NCI-H2107 (cell line): ENCODE measurements at places on chromosomes 5 and 9.

GRCh38 chr5:3659907-3660306 is 64.3 kb downstream of the IRX1 start:
- no peak for DNase-seq

- no peak for DNase-seq
Measured at GRCh38 chr9:18542837-18543405, 69.0 kb downstream of the ADAMTSL1 start.

- DNase-seq = no peak
Measured at GRCh38 chr5:178192244-178192643, 5.1 kb upstream of the GMCL2 start.

DNA sequence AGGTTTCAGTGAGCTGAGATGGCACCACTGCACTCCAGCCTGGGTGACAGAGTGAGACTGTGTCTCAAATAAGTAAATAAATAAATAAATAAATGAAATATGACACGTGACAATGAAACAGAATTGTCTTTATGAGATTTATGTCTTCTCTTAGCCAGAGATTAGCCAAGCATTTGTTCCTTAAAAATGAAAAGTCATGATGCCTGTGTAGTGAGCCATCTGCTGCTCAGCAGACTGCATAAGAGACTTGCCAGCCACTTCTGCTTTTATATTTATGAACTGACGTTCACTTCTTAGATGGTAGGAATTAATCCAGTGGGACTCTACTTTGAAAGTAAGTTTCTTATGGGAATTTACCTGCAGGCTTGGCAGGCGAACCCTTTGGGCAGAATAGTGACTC is 227.4 kb downstream of the NR3C1 start:
- no peak for DNase-seq

- DNase-seq = no peak
Measured at GRCh38 chr9:124038239-124038638, 26.7 kb downstream of the LHX2 start.

GRCh38 chr5:146344155-146345118 is 5.8 kb downstream of the POU4F3 start:
- no peak for DNase-seq

DNA sequence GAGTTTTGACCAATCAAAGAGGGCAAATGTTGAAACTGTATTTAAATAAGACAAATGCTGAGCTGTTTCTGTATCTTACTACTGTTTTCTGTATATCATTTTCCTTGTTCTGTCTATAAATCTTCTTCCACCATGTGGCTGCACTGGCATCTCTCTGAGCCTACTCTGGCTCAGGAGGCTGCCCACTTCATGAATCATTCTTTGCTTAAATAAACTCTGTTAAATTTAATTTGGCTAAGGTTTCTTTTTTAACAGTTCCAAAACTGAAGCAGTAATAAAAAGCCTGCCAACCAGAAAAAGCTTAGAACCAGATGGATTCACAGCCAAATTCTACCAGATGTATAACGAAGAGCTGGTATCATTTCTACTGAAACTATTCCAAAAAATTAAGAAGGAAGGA is 40.2 kb upstream of the TAS2R1 start:
- no peak for DNase-seq

DNA sequence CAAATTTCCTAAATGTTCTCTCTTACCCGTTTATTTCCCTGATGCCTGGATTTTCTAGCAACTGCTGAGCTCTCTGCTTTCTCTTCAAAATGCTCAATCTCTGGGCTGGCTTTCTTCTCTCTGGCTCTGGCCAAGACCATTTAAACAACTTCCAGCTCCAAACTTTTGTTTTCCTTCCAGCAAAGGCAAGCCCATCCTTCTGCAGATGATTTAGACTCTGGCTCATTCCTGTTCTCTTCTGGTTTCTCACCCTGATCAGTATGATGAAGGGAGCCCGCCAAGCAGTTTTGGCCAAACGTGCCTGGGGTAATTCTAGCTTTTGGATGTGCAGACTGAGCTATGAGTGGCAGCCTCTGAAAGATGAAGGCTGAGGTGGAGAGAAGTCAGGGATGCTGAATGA is 78.1 kb downstream of the HSPA4 start:
- DNase-seq = no peak

GRCh38 chr9:3458806-3459475 is 66.9 kb downstream of the RFX3 start:
- no peak for DNase-seq

DNA sequence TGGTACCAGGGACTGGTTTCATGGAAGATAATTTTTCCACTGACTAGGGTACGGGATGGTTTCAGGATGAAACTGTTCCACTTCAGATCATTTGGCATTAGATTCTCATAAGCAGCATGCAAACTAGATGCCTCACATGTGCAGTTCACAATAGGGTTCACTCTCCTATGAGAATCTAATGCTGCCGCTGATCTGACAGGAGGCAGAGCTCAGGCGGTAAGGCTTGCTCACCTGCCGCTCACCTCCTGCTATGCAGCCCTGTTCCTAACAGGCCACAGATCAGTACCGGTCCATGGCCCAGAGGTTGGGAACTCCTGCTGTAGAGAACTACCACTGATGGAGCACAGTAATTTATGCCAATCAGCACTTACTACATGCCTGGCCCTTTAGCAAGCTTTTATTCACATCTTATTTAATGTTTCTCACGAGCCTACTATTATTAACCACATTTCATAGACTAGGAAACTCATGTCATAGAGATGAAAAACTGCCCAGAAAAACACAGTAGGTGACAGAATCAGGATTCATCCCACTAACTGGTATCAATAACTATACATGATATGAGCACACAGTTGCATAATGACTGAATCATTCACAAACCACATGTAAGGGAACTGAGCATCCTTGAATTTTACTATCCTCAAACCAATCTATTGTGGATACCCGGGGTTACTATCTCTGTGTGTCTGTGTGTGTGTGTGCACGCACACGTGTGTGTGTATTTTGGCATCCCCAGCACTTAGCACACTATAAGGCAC is 46.5 kb downstream of the SVEP1 start:
- no peak for DNase-seq
